Activated CD4-positive, alpha-beta T cell treated with anti-CD3 and anti-CD28 coated beads for 24 hours (primary cell): ENCODE measurements at places on chromosomes 16 and 17.

- DNase-seq, result no peak
Observed at GRCh38 chr16:85193115-85193493, 80.8 kb upstream of the CIBAR2 start.

- DNase-seq, result no peak
Observed at GRCh38 chr16:67207249-67208091, 8.5 kb downstream of the ELMO3 start.

DNA sequence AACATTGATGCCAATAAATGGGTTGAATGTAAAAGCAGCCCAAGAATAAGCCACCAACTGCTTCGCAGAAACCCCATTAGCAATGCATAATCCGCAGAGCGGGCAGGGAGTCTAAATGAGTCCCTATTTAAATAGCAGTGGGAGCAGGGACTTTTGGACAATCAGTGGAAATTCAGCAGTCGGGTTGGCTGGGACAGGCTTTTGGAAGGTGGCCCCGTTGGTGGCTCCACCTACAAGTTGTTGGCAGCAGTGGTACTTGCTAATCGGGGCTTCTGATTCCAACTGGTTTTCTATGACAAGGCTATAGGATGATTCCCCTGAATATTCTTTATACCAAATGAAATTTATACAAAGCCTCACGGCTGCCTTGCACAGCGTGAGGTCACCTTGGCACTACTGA is 86.3 kb downstream of the WDR59 start:
- DNase-seq, result no peak

DNA sequence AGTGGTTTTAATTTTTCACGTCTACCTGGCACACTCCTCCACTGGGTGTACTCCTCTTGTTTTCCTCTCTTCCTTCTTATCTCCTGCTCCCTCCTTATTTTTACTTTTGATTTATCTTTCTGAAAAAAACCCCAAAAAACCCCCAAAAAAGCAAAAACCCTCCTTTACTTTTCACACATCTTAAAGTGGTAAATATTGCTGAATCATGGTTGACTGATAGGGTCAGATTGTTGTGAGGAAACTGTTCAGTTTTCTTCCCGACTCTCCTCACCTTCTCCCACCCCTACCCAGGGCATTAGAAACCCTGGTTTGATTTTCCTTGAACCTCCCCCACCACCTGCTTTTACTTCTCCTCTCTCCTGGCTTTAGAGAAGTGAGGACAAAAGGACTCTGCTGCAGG is 25.4 kb downstream of the ARHGAP44 start:
- DNase-seq, result no peak

DNA sequence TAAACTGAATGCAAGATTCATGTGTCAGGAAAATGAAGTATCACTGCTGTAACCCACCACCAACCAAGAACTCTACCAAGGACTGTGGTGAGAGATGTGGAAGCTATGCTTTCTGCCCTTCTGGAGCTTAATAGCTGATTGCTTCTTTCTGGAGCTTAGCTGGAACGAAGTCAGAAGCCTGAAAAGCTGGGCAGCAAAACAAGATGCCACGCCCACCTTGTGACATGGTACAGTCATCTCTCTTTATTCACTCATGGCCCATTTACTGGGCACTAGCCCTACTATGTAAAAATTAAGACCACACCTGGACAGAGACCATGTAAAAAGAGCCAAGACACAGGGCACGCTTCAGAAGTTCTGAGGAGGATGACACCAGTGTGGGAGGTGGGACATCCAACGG is 48.1 kb downstream of the TEX2 start:
- DNase-seq, result no peak

DNA sequence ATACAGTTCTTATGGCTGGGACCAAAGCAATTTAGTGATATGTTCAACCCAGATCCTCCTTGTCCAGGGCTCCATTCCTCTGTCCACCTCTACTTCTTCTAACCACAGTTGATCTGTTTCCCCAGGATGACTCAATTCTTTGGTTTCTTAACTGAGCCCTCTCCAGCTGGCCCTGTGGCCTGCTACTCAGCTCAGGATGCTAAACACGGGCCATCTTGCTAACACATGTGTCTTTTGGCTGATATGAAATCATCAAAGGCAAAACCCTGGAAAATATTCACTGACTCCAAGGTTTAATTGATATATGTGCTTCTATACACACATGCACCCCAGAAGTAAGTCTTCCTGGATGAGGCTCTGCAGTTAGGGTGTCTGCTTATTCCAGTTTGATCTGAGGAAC is 43.8 kb downstream of the SHISA6 start:
- no peak for DNase-seq

GRCh38 chr16:12874186-12874585 is 27.2 kb upstream of the SHISA9 start:
- no peak for DNase-seq

GRCh38 chr17:2564877-2565276 is 28.6 kb upstream of the PAFAH1B1 start:
- DNase-seq, result no peak
